A172 (cell line): ENCODE measurements at places on chromosomes 4 and X.
A peak's percentile ranks its signal among the peaks of the same experiment; 100 is the strongest.

GRCh38 chr4:84493092-84493850, 5.8 kb downstream of the NKX6-1 start:
- no peak for DNase-seq

GRCh38 chrX:39705290-39705689, 392.5 kb downstream of the BCOR start:
- peak; percentile 81 for DNase-seq

DNA sequence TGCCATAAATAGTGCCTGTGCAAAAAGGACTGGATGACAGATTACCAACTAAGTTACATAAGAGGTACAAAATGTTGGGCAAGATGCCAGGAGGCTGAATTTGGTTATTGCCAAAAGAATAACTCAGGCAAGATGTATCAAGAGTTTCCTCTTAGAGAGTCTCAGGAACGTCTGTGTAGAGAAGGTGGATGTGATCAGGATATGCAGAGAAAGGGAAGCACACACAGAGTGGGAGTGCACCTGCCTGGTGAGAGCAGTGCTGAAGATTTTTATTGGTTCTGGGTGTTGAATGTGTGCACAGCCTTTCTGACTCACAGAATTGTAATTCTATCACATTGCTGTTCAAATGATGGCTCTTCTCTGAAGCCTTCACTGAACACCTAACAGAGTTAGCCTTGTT, 156.8 kb upstream of the HS3ST1 start:
- no peak for DNase-seq

- no peak for DNase-seq
Measured at GRCh38 chrX:12378253-12378652, 240.0 kb downstream of the FRMPD4 start.

GRCh38 chrX:48713847-48714246, 17.3 kb downstream of the SUV39H1 start:
- DNase-seq, result no peak

GRCh38 chrX:55579115-55579514, 44.1 kb upstream of the FOXR2 start:
- DNase-seq, result no peak

- no peak for DNase-seq
Measured at GRCh38 chr4:2886161-2886560, 42.5 kb downstream of the ADD1 start.

- DNase-seq, result no peak
Measured at GRCh38 chrX:132877954-132878536, 80.4 kb downstream of the HS6ST2 start.

DNA sequence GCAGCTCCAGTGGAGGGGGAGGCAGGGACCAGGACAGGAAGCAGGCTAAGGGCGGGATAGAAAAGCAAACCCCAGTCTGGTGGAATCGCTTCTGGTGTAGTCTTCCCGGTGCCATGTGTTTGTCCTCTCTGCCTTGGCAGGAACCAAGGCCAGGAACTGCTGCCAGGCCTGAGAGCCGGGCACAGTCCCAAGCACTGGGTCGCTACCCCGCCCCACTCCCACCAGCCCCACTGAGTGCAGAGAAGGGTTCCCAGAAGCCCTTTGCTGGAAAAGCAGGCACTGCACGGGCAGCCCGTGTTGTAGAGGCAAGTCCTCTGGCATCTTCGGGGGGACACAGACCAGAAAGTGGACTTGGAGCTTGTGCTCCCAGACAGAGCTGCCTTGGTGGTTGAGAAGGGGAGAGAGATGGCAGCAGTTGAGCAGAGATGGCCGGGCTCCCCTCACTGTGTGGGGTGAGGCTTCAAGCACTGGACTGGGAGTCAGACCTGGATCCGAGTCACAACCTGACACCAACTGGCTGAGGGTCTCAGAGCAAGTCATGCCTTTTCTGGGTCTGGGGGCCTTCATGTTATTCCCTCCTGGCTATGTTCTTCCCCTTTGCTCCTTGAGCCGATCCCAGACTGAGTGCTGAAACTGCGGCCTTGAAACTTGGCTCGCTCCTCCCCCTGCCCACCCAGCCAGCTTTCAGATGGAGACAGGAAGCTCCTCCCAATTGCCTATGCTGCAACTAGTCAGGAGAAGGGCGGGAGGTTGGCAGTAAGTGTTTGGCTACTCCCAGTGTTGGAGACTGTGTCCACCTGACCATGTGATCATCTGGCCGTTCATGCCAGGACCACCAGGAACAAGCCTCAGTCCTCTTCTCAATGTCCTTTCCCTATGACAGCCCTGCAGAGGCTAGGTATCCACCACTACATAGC, 59.7 kb upstream of the MTM1 start:
- DNase-seq, result no peak

- DNase-seq, result no peak
Measured at GRCh38 chrX:133005042-133005441, 46.6 kb upstream of the HS6ST2 start.

GRCh38 chrX:18348047-18348446, 6.4 kb downstream of the SCML2 start:
- no peak for DNase-seq

GRCh38 chr4:105894660-105895582, at the start of gene NPNT:
TSS of gene NPNT (plus strand) at chr4:105895471. CDS start at chr4:105895653, 182 bp downstream.
- DNase-seq, result peak; percentile 4

- DNase-seq, result no peak
Measured at GRCh38 chr4:99091216-99091575, 2.6 kb upstream of the ADH5 start.

DNA sequence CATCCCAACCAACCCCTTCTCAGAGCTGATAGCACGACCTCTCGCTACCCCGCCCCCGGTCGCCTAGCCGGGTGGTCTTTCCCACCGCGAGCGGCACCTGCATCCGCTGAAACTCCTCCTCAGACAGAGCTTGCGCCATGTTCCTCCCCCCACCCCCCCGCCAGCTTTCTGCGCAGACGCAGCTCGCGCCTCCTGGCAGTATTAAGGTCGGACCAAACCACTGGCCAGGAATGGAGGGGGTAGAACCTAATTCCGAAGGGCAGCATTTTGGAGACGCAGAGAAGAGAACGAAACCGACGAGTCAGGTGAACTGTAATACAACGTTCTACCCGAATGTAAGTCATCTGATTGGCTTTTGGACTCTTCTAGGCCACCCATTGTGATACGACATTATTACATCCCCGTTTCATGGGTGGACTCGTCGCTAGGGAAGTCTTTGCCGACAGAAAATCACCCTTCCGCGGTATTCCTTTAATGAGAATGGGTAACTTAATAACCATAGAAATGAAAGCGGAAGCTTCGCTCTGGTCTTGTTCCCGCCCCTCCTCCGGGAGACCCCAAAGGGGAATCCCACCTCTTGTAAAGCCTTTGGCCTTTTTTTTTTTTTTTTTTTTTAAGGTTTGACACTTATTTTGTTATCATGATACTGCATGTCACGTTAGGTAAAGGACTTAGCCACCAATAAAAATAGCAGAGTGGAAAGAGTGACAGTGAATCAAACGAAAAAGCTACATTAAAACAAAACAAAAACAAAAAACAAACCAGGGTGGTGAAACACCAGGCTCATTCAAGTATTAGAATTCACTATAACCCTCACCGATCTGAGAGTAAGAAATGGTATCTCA, at the start of gene GRIPAP1:
Gene GRIPAP1, minus strand, starts transcription at position 174 of the 845 bp plus-strand sequence. Its CDS starts 35 bp downstream, at position 139.
- peak; percentile 75 for DNase-seq

DNA sequence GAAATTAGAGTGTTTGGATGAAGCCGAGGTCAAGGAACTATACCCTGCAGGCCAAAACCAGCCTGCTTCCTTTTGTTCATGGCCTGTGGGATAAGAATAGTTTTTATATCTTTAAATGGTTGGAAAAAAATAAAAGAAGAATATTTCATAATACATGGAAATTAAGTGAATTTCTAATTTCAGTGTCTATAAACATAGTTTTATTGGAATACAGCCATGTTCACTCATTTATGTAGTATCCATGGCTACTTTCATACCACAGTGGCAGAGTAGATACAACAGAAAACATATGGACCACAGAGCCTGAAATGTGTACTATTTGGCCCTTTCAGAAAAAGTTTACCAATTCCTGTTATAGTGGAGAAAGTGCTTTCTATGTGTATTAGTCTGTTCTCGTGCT, 13.6 kb downstream of the LIMCH1 start:
- DNase-seq, result no peak

GRCh38 chr4:17865866-17866363, 55.1 kb downstream of the NCAPG start:
- DNase-seq, result no peak

DNA sequence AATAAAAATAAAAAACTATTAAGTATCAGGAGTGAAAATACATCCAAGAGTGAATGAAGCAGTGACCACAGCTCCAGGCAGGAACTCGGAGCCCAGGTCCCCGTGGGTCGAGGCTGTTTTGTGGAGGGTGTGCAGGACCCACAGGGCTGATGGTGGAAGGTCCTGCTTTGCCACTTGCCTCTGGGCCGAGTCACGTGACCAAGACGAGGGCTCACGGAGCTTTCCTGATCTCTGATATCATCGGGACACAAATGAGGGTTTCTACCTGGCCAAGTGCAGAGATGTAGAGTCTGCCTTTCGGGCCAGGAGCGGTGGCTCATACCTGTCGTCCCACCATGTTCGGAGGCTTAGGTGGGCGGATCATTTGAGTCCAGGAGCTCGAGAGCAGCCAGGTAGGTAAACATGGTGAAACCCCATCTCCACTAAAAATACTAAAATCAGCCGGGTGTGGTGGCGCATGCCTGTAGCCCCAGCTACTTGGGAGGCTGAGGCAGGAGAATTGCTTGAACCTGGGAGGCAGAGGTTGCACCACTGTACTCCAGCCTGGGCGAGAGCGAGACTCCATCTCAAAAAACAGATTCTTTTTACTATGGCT, 7.2 kb downstream of the SLC25A6 start:
- DNase-seq, result no peak

DNA sequence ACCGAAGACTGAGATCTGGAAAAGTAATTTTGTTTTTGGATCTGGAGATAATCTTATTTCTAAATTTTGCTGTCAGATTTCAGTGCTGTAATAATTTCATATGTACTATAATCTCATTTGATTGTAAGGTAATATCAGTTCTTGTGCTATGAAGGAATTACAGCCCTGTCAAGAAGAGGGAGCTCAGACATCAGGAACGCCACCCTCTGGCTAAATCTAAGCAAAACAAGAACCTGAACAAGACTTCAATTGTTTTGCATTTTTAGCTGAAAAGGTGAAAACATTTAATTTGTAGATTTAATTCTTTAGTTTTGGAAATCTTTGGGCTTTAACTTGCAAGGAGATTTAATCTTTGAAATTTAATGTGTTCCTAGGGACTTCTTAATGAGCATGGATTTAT, 525.4 kb upstream of the HS3ST1 start:
- no peak for DNase-seq

DNA sequence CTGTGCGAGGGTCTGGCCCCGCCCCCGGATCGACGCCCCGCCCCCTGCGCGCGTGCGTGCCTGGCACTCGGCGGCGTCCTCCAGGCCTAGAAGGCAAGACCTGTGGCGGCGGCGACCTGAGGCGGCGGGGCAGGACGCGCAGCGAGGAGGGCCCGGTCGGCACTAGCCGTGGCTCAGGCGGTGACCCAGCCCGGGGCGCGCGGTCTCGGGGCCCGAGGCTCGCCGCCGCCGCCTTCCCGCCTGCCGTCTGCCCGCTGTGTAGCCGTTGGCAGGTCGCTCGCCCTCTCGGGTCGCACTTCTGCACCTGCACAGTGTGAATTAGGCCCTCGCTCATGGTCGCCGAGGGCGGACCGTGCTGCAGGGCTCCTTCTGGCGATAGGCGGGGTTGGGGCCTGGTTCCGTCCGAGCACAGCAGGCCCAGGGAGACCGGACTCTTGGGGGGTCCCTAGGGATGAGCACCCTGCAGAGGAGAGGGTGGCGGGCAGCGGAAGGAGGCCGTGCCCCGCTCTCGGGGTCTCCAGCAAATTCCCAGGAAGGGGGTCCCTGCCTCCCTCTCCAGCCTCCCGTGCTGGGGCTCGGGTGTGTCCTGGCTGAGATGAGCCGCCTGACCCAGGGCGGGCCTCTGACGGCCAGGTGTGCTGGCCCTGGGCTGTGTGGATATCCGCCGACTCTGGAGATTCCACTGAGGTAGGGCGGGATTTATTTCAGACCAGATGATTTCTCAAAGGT, 557 bp upstream of the FAM53A start:
- no peak for DNase-seq

DNA sequence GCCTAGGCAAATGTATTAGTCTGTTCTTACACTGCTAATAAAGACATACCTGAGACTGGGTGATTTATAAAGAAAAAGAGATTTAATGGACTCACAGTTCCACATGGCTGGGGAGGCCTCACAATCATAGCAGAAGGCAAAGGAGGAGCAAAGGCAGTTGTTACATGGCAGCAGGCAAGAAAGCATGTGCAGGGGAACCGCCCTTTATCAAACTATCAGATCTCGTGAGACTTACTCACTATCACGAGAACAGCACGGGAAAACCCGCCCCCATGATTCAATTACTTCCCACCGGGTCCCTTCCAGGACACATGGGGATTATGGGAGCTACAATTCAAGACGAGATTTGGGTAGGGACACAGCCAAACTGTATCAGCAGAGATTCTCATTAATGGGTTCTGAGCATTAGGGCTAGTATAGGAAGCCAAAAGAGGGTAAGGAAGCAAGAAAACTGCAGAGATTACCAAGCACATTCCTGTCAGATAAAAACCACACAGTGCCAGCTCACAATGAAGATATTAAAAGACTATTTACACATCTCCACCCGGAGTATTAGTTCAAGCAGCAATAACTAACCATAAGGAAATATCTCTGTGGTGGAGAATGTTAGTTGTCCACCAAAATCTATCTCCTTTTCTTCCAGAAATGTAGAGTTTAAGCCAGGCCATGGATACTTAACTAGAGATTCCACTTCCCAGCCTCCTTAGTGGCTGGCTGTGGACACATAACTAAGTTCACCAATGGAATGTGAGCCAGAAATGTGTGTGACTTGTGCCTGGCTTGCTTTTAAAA, 61.2 kb upstream of the HOPX start:
- peak; percentile 24 for DNase-seq
